CD14-positive monocyte (primary cell): ENCODE measurements at places on chromosomes 12 and 14.

- peak; percentile 5 for DNase-seq
Observed at GRCh38 chr14:85444635-85445034, 85.3 kb upstream of the FLRT2 start.

- no peak for DNase-seq
Observed at GRCh38 chr12:57496822-57497221, 9.0 kb downstream of the MARS1 start.

DNA sequence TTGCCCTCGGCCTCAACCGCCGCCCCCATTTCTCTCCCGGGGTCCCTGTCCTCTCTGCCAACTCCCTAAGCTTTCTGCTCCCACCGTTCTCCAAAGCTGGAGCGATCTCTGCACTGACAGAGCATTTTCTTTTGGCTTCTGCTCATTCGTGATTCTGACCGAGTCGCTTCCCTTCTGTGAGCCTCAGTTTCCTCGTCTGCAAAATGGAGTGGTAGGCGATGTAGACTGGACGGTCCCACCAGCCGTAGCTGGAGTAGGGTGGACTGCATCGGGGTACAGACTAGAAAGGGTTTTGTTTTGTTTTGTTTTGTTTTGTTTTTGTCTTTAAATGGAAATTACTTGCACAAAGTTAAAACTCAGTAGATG lies 2.4 kb downstream of the VSX2 start:
- DNase-seq: no peak

GRCh38 chr12:130127532-130127911 lies 34.7 kb upstream of the FZD10 start:
- no peak for DNase-seq

DNA sequence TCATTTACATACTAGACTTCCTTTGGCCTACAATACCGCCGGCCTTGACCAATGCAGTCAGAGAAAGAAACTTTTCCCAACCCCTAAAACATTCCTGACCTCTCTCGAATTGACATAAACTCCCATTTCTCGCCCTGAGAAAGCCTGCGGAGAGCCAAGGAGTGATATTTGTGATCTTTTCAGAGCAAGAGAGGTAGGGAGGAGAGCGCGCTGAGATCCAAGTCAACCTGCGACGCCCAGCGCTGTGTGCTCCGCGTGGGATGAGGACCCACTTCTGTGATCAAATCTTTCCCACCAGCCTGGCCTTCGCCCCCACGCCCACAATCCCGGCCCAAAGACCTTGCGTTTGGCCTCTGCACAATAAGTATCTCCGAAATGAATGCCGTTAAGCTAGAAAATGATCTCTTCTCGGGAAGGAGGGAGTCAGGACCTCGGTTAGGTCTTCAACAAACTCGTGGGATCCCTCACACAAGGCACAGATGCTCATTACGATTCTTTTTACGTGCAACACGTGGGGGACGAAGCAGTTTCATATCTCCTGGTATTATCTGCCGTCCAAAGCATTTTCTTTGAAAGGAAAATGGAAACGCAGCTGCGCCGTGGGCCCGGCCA lies 6.3 kb upstream of the NPAS3 start:
- no peak for DNase-seq

DNA sequence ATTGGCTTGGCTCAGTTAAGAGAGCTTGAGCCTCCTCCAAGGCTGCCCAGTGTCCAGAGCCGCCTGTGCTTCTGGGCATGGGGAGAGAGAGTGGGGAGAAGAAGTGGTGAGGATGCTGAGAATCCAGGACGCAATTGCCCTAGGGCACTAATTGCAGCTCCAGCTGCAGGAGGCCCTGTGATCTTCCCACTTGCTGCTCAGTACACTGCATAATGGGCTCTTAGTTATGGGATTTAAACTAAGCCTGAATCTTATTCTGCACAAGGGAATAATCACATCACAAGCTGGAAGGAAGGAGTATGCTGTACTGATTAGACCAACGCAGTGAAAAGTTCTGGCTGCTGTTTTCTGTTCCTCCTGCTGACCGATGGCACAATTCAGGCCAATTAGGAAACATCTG lies 101.0 kb upstream of the PRMT8 start:
- DNase-seq: no peak

- peak; percentile 97 for DNase-seq
Observed at GRCh38 chr14:92724516-92725340, 23.7 kb downstream of the LGMN start.

DNA sequence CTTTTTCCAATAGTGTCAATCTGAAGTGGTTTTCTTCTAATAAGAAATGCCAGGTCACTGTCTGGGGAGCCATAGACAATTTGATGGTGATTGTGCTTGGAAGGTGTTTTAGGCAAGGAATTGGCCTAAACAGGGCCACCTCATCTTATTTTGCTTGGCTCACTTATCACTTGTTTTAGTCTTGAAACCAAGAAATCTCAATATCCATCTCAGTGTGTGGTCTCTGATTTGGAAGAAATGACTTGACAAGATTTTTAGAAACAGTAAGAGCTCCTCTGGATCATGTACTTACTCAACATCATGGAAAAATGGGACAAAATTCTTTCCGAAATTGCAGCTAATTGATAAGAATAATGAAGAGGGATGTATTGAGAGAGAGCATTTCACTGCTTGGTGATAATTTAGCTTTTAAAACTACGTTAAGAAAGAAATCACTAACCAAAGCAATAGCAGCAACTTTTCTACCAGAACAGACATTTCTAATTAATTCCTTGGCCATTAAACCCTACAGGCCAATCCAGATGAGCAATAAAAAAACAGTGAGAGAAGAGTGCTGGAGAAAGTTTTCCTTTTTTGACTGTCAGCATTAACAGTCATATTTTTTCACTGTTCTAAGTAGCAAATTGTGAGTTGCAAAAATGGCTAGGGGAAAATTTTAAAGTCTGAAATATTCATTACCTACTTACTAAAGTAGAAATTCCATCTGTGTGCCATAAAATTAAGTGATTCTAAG lies 157.3 kb downstream of the AEBP2 start:
- DNase-seq: no peak

- DNase-seq: no peak
Observed at GRCh38 chr14:24894583-24895242, 155.2 kb downstream of the STXBP6 start.

- peak; percentile 70 for DNase-seq
Observed at GRCh38 chr14:75426332-75427125, 1.3 kb upstream of the JDP2 start.

DNA sequence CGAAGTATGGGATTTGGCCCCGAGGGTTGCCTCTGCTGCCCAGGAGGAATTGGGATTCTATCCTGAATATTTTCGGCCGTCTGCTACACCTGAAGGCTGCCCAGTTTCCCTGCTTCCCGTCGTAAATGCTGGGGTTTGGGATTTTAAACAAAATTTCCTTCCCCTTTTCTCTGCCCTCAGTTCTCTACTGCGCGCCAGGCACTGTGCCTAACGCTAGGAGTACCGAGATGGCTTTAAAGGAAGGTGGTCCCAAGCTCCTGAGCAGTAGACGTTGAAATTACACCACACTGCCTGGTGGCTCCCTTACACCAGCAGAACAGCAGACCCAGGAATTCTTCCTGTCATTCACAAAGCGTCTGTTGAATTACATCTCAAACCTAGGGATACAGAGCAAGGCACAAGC lies 566 bp upstream of the PRDM4 start:
- no peak for DNase-seq

- no peak for DNase-seq
Observed at GRCh38 chr14:60329274-60329673, 80.3 kb downstream of the PPM1A start.

DNA sequence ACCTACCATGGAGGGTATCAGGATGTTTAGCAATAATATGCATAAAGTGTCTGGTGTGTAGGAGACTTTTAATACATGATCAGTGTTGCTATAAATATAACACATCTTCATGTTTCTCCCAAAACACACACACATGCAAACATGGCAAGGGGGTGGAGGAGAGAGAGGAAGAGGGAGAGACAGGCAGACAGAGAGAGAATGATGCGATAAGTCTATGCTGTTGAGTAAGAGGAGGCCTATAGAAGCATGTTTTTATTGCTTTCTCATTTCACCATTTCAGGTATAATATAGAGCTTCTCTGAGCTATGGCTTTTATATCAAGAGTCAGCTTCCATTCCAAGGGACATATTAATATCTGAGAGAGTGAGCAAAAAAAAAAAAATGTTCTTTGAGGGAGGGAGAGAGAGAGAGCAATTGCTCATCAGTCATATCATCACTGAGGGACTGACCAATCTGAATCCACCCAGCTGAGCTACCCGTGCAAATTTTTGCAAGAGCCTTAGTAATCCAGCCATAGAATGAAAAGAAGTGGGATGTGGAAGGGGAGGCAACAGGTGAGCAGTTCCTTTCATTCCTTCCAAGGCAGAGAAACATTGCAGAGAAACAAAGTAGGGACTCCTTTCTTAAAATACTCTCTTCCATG lies 54.8 kb upstream of the RASSF8 start:
- no peak for DNase-seq
